ENCODE measurements at places on chromosomes 6 and 20. TPM values are rescaled to one million over a fixed set of nuclear protein-coding genes. Genes with fewer than 3 reads are reported as not detected.

GRCh38 chr6:2237001-2237400 is 8.4 kb downstream of the GMDS start:
- H3K4me3 ChIP-seq: no peak overlapping the region
- no peaks in the 10 kb centered on the region for H3K27me3 ChIP-seq
- no peaks in the 10 kb centered on the region for H3K4me1 ChIP-seq
- DNase-seq: no peak
- H3K27ac ChIP-seq: no peak overlapping the region

DNA sequence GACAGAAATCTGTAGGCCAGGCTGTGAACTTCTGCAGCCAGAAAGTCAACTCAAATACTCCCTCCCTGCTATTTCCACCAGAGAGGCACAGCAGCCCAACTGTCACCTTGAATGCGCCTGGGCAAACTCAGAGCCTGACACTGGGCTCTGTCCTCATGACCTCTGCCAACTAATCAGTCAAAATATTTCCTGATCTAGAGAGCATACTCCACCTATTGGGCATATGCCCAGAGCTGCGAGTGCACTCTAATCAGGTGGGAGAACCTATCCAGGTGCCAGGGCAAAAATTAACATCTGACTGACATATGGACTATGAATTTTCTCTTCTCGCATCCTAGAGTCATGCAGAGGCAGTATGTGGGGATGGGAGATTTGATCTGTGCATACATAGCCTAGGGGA is 406.3 kb upstream of the RUNX2 start:
- no peak overlapping the region for H3K27ac ChIP-seq
- no peaks in the 10 kb centered on the region for H3K4me1 ChIP-seq
- no peaks in the 10 kb centered on the region for H3K27me3 ChIP-seq
- no peaks in the 10 kb centered on the region for H3K36me3 ChIP-seq

DNA sequence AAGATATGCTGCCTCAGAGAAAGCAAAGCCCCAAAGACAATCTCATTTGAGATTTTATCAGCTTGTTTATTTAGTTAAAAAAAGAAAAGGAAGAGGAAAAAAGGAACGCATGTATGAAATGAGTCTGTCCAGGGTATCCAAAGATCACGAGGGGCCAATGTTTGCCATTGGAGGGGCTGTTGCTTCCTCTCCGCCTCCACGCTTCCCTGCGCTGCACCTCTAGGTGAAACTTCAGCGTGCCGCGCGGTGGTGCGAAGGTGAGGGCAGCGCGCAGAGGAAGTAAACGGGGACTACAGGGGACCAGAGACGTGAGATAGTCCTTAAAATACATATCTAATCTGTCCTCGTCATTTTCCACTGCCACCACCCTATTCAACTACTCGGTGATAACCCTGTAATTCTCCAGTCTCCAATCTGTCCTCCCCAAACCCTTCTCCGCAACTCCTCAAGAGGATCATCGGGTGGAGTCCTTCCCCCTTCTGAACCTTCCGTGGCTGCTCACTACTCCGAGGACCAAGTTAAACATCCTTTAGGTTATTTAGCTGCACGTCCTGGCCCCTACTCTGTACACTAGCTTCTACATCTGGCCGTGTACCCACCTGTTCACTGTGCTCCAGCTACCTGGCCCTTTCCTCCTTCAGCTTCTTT is 1.1 kb upstream of the DCBLD1 start:
- no peaks in the 10 kb centered on the region for H3K36me3 ChIP-seq
- no peaks in the 10 kb centered on the region for H3K27me3 ChIP-seq
- DNase-seq: no peak
- H3K27ac ChIP-seq: peak overlapping the region; percentile 80
- peaks cover 5% of the 10 kb centered on the region for H3K4me1 ChIP-seq
- no peak overlapping the region for H3K4me3 ChIP-seq

- H3K27me3 ChIP-seq: no peaks in the 10 kb centered on the region
- no peaks in the 10 kb centered on the region for H3K36me3 ChIP-seq
- peak overlapping the region; percentile 54 for H3K27ac ChIP-seq
These were observed 11.4 kb downstream of the SENP6 start for GRCh38 chr6:75613056-75613501.

DNA sequence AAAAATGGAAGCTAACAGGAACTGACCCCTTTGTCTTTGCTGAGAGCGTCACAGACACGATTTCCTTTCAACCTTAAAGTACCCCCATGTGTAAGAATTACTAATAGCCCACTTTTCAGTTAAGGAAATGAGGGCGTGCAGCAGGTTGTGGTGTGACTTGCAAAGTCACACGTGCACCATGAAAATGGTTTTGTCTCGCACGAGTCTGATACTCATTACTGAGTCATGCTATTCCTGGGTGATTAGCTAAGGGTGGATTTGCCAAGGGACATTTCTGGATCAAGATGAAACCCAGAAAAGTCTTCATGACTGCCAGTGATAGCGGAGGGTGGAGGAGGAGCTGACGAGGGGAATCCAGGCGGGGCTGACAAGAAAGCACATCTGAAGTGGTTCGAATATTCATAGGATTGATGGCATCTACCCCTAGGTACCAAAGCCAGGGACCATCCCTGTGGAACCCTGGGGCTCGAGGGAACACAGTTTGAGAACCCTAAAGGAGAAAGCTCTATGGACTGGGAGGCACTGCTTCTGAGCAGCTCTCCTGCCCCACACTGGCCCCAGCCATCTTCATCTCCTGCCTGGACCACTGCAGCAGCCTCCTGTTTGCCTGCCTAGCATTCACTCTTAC is 12.1 kb upstream of the NFATC2 start:
- DNase-seq: no peak
- no peaks in the 10 kb centered on the region for H3K36me3 ChIP-seq
- no peaks in the 10 kb centered on the region for H3K4me1 ChIP-seq
- no peak overlapping the region for H3K27ac ChIP-seq

DNA sequence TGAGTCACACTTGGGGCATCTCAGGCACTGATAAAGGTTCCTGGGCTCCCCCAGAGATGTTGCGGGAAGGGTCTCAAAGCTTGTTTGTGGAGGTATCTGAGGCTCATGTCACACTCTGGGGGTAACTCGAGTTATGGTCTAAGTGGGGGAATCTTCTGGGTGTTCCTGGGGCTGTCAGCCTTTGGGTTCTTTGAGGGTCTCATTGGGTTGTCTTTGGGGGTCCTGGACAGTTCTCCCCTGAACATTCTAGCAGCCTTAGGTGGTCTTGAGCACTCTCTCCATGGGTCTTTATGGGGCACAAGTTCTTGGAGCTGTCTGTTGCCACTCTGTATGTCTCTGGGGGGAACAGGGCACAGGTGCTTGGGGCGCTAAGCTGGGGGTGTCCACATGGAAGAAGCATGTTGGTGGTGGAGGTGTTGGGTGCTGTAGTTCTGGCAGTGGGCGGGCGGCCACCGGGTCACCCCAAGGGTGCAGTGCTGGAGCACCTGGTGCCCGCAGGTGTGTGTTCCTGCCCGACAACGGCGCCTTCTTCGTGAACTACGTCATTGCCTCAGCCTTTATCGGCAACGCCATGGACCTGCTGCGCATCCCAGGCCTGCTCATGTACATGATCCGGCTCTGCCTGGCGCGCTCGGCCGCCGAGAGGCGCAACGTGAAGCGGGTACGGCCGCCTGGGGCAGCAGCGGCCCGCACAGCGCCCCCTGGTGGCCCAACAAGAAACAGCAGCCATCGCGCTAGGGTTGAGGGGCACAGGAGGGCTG is 7.1 kb upstream of the CAPN11 start:
- no peaks in the 10 kb centered on the region for H3K27me3 ChIP-seq
- no peaks in the 10 kb centered on the region for H3K4me1 ChIP-seq
- peak; percentile 66 for DNase-seq
- H3K4me3 ChIP-seq: no peak overlapping the region
- no peaks in the 10 kb centered on the region for H3K36me3 ChIP-seq

GRCh38 chr20:61252601-61253263 is 671 bp downstream of the CDH4 start:
- no peaks in the 10 kb centered on the region for H3K27me3 ChIP-seq
- no peak overlapping the region for H3K4me3 ChIP-seq
- DNase-seq: no peak
- H3K4me1 ChIP-seq: no peaks in the 10 kb centered on the region

- no peaks in the 10 kb centered on the region for H3K27me3 ChIP-seq
- H3K4me3 ChIP-seq: no peak overlapping the region
- H3K4me1 ChIP-seq: no peaks in the 10 kb centered on the region
- no peak for DNase-seq
- H3K27ac ChIP-seq: peak overlapping the region; percentile 64
These were observed 57.3 kb downstream of the BCKDHB start for GRCh38 chr6:80163754-80164187.

DNA sequence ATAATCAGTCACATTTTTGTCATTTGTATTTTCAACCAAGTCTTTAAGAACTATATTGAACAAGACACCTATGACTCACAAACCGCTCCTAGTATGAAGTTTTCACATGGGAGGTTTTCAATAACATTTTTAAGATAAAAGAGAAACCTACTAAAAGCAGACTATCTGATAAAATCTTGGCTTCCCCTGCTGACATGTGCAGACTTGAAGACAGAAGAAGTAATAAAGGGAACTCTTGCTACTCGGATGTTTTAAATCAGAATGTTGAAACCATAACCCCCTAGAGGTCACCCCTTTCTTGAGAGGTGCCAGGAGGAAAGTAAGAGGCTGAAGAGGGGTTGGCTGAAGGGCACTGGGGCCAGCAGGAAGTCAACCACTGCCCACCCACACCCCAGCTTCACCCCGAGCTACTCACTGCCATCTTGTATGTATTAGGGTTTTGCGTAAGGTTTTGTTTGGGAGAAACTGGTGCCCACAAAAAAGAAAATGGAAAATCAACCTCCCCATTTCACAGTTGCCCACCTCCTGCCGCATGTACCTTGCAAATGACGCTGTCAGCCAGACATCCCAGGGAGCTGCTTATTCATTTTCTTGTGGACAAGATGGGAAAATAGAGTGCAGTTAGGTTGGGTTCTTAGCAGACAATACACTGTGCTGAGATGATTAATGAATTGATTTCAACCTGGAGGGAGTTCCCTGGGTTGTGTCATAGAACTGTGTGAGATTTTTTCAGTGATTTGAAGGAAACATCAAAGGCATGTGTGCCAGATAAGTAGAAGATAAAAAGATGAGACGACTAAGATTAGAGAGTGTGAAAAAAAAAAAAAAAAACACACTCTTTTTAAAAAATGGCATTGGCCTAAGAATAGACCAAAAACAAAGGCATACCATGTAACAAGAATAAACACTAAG is 83.2 kb upstream of the TAB2 start:
- no peak for DNase-seq
- no peaks in the 10 kb centered on the region for H3K36me3 ChIP-seq
- no peaks in the 10 kb centered on the region for H3K4me1 ChIP-seq
- no peak overlapping the region for H3K4me3 ChIP-seq

GRCh38 chr6:160138839-160139419 is 17.3 kb downstream of the SLC22A1 start:
- DNase-seq: no peak
- no peaks in the 10 kb centered on the region for H3K36me3 ChIP-seq
- H3K4me3 ChIP-seq: no peak overlapping the region
- H3K27me3 ChIP-seq: no peaks in the 10 kb centered on the region
- H3K27ac ChIP-seq: peak overlapping the region; percentile 55

DNA sequence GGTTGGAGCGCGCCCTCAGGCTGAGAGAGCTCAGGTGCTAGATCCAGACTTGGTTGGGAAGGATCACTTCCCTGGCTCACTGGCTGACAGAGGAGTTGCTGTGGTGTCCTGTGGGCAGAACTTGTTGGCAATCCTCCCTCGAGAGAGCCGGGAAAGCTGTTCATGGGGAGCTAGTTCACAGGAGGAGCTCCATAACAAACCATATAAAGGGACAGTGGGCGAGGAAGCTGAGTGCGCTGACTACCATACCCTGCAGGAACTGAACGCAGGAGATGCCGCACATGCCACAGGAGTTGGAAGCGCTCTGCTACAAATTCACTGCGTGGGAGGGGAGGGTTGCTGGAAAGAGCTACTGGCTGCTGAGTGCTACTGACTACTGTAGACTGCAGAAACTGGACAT is 243.2 kb downstream of the OGFRL1 start:
- H3K36me3 ChIP-seq: no peaks in the 10 kb centered on the region
- H3K27ac ChIP-seq: no peak overlapping the region
- no peak for DNase-seq

DNA sequence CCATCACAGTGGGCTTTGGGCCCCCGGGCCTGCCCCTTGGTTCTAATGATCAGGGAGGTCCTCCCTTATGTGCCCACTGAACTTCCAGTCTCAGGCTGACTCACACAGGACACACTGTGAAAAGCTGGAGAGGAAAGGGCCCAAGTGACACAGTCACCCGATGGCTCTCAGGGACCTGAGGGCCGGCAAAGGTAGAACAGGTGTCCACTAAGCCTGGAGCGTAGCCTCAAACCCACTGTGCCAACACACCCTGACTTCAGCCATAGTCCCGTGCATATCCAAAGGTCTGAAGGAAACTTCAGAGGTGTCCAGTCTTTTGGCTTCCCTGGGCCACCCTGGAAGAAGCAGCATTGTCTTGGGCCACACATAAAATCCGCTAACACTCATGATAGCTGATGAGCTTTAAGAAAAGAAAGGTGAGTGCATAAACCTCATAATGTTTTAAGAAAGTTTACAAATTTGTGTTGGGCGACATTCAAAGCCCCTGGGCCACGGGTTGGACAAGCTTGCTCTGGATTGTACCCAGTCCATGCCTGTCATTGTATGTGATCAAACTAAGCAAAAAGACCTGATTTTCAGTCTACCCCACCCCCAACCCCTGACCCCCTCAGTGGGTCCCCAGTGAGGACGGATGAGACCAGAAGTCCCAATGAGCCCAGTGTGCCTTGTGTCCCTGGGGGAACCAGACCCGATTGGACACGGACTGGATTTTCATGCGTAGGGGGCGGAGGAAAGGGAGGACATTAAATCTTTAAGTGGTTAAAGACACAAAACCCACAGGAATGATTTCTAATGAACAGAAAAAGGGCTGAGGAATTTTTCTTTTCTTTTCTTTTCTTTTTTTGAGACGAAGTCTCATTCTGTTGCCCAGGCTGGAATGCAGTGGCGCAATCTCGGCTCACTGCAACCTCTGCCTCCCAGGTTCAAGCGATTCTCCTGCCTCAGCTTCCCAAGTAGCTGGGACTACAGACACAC is 6.1 kb downstream of the RAMACL start:
- no peak for DNase-seq
- no peak overlapping the region for H3K27ac ChIP-seq
- H3K4me1 ChIP-seq: no peaks in the 10 kb centered on the region
- no peaks in the 10 kb centered on the region for H3K36me3 ChIP-seq

AHI1 gene
- 48.5 TPM for total RNA-seq

BPIFB2 gene
- not detected for total RNA-seq

FGD2 gene
- 0.51 TPM for total RNA-seq

SPATS1 gene
- total RNA-seq: not detected

NRN1 gene
- 12.4 TPM for total RNA-seq

RAB44 gene
- total RNA-seq: not detected

SYNGAP1 gene
- 16.8 TPM for total RNA-seq
